Heart left ventricle (tissue), 16 donors: ENCODE measurements at places on chromosomes 16 and 17.

DNA sequence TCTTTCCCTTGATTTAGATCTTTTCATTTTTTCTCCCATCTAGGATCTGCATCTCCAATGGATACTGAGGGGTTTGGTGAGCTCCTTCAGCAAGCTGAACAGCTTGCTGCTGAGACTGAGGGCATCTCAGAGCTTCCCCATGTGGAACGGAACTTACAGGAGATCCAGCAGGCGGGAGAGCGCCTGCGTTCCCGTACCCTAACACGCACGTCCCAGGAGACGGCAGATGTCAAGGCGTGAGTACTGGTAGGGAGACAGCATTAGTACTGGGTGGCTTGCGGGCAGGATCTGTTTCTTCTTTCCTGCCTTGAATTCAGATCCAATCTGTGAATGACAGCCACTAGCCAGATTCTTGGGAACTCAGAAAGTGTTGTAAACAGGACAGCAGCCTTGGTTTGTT lies 18.3 kb downstream of the NUP93 start:
- DNase-seq, result no peak

DNA sequence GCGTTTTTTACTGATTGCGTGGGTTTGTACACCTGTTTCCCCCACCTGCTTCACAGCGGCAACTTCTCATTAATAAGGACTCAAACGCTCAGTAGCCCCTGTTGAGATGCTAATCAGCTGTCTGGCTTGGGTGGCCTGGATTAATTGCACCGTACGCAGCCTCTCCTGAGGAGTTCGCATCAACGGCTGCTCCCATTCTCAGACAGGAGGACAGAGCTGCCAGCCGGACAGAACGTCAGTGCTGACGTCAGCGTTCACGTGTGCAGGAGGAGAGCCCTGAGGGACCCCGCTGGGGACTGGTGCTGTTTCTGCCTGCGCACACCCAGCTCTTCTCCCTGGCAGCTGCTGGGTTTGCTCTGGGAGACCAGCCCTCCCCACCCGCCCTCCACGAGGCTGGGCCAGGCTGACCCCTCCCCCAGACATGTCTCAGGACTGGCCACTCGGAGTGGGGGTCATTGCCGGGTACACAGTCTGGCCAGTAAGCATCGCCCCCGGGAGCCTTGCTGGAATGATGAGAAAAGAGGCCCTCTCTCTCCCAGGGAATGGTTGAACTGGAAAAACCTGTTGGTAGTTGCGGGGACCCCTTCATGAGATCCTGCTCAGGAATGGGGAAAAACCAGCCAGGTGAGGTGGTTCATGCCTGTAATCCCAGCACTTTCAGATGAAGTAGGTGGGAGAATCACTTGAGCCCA lies 5.7 kb upstream of the BANP start:
- peak; percentile 77 for DNase-seq

DNA sequence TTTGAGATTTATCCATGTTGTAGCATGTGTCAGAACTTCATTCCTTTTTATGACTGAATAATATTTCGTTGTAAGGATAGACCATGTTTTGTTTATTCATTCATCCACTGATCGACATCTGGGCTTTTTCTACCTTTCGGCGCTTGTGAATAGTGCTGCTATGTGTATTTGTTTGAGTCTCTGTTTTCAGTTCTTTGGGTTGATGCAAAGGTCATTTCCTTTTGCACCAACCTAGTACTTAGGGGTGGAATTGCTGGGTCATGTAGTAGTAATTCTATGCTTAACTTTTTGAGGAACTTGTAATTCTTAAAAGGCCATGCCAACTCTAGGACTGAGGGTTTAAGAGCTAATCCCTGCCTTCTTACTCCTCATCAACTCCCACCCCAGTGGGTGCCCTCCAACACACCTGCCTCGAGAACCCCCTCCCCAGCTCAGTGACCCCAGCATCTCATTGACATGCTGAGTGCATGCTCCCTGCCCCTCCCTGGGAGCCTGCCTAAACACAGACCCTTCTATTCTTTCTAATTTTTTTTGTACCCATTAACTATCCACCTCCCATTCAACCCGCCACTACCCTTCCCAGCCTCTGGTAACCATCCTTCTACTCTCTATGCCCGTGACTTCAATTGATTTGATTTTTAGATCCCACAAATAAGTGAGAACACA lies 51.2 kb downstream of the ABAT start:
- no peak for DNase-seq

DNA sequence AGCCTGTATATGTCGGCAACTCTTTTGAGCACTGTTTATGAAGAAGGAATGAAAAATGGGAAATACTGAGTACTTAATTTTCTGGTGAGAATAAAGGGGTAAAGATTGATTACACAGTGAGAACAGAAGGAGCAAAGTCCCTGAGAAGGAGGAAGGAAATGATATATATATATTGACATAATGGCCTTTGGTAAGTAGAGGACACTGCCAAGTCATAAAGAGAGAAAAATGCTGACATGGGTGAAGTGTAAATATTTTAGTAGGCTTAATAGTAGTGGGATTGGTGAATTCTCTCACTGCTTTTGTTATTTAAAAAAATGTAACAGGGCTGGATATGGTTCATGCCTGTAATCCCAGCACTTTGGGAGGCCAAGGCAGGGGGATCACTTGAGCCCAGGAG lies 16.2 kb downstream of the VMP1 start:
- no peak for DNase-seq

GRCh38 chr16:18834864-18835263 lies 33.5 kb upstream of the ARL6IP1 start:
- DNase-seq, result no peak

DNA sequence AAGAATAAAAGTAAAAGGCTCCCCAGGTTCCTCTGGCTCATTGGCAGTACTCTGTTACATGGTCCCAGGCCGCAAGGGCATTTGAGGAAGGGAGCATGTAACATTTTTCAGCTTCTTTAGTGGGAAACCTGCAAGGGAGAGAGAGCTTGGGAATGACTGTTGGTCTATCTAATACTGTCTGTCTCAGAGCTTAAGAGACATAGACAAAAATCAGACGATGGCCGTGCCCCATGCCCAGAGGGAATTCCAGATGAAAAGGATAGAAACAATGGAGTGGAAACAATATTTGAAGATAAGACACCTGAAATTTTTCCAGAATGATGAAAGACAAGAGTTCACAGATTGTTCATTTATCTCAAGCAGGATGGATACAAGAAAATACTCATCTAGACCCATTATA lies 48.1 kb upstream of the ADORA2B start:
- DNase-seq, result no peak
